ENCODE measurements at places on chromosomes 6 and 20.

GRCh38 chr6:113723182-113723581, 134.0 kb upstream of the MARCKS start:
- no peak for DNase-seq

DNA sequence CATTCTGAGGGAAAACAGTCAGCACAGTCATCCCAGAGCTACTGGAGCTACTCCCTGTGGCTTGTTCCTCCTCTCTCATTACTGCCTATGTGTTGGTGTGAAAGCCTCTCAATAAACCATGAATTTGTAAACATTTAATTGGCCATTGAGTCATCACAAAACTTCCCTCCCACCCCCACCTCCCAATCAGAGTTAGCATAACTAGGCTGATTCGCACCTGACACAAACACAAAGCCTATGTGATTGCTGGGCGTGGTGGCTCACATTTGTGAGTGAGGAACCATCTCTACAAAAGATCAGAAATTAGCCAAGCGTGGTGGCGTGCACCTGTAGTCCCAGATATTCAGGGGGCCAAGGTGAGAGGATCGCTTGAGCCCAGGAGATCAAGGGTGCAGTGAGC, 17.1 kb upstream of the SNTA1 start:
- DNase-seq = no peak

DNA sequence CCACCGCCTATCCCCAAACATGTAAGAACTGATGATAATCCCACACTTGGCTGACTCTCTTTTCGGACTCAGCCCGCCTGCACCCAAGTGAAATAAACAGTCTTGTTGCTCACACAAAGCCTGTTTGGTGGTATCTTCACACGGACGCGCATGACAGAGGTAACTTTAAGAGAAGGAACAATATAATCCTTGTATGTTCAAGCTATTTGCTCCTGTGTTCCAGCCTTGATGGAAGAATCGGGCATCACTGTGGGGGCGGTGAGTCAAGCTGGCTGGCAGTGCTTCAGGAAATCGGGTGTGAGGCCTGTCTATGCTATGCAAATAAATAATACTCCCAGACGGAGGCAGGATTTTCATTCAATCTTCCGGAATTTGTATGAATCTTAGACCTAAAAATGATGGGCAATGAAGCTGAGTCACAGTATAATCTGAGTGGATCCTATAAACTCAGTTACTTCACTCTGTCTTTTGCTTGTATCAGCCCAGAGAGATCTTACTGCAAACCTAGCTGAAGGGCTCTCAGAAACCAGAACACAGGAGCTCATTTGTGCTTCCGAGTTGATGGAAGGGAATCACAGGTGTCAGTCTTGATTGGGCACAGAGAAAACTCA, 45.2 kb upstream of the NT5E start:
- no peak for DNase-seq

GRCh38 chr6:67615796-67616195, 1019.3 kb upstream of the ADGRB3 start:
- DNase-seq = no peak

DNA sequence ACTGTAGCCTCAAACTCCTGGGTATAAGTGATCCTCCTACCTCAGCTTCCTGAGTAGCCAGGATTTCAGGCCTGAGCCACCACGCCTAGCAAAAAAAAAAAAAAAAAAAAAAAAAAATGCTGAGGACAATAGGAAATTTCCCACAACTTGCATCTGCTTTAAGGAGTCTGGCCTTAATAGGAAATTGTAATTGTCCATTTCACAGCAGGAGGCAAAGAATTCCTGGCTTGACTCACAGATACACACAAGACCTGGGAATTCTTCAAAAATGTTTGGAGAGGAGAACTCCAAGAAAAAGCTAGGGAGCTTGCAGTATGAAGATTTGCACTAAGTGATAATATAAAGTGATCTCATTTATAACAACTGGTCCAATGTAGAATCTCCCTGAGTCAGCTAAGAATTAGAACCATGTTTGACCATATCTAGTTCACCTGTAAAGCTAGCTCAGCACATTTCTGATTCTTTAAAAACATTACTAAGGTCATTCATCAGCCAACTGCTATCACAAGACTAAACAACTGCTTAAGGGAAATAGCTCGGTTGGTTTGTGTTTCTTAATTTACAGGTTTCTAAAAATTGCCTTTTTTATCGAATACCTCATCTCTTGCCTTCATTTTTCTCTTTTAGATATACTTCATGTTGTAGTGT, 80.2 kb upstream of the SLC2A12 start:
- DNase-seq = no peak

- DNase-seq = no peak
Observed at GRCh38 chr6:15329197-15329671, 83.4 kb downstream of the JARID2 start.

DNA sequence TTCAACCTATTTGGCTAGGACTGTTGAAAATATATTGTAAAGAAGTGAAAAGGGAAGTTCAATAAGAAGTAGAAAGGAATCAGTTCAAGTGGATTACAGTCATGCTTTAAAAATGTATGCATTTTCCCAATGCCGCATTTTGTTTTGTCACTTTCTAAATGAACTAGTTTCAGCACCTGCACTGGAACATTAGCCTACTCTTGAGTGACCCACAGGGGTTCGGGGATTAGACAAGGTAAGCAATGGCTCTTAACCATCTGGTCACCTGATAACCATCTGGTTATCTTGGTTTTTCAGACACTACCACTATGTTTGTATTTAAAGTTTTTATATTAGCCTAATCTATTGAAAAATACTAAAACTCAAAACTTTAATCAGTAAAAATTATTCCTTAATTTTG, 97.6 kb downstream of the CD164 start:
- DNase-seq = no peak

GRCh38 chr6:106094964-106095335, 8.8 kb downstream of the PRDM1 start:
- DNase-seq = no peak

- no peak for DNase-seq
Observed at GRCh38 chr20:58633161-58634053, 17.7 kb upstream of the STX16 start.

DNA sequence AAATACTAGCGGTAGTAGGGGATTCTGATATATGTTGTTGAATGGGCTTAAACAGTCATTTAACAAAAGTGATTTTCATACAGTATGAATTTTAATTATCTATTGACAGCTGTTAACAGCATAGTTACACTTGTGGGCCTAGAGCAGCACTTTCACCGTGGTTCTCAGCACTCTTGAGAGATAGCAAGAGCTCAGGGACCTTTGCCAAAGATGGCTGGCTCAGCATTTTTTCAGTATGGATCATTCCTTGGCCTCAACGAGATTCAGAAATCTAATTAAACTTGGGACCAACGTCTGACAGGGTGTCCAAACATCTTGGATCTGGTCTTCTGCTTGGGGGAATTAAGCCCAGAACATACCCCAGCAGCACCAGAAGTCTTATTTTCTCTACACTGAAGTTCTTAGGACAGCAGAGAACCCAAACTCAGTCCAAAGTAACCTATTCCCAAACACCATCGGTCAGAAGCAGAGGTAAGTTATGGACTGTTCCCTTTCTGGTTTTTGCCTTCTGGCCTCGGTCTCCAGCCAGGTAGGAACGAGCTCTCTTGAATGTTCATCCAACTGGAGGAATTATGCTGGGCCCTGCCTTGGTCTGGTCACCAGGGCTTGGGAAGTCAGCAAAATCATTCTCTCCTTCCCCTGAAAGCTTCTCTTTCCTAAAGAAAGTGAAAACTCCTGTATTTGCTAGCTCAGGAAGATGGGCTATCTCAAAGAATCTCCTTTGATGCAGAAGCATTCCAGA, 25.7 kb downstream of the PRPH2 start:
- DNase-seq = no peak

DNA sequence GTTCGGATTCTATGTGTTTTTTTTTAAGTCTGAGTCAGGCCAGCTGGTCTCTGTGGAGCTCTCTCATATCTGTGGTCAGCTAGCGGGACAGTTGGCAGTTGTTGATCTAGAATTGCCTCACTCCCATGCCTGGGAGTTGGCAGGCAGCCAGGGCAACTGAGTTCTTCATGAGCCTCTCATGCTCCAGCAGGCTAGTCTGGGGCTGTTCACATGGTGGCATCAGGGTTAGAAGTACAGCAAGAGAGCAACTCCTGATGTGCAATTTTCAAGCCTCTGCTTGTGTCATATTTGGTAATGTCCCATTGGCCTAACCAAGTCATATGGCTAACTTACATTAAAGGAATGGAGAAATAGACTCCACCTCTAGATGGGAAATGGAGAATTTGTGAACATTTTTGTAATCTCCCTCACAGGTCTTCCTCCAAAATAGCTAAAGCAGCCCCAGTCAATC, 6.7 kb upstream of the IFT52 start:
- DNase-seq = peak; percentile 75

DNA sequence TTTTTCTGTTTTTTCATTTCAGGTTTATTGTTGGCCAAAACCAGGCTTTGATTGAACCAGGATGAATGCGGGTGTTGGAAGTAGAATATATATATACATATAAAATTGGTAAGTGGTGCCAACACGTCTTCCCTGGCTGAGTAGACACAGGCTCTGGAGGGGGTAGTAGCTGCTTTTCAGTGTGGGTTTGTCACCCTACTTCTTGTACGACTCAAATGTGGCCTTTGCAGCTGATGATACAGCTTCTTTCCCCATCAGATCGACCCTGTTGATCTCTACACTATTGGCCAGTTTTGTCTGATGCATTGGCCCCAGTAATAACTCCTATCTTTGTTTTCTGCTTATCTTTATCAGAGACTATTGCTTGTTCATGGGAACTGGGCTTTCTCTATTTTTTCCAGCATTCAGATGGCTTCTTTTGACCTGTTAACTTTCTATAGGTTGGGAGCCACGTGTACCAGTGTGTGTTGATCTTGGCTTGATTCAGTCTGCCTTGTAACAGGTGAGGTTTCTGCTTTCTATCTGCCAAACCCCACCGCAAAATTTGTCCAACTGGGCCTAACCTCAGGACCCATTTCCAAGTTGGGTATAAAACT, 2.7 kb upstream of the ZNFX1 start:
- no peak for DNase-seq

GRCh38 chr20:25720285-25720684, 23.6 kb upstream of the ZNF337 start:
- DNase-seq = no peak

- DNase-seq = no peak
Observed at GRCh38 chr6:75085931-75086635, 119.8 kb downstream of the COL12A1 start.

DNA sequence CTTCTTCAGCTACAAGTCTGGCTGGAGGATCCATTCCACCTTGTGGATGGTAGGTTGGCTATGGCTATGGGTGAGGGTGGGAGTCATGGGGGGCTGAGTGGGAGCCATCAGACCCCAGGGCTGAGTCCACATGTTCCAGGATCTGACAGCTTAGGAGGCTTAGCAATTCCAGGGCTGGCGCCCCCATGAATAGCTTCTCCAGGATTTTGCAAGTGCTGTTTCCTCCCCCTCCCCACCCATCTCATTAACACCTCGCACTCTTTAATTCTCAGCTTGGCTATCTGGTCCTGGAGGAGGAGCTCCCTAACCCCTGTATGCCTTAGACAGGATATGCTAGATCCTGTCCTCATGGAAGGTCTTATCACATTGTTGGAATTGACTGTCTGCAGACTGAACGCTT, 39.0 kb upstream of the ANGPT4 start:
- no peak for DNase-seq

DNA sequence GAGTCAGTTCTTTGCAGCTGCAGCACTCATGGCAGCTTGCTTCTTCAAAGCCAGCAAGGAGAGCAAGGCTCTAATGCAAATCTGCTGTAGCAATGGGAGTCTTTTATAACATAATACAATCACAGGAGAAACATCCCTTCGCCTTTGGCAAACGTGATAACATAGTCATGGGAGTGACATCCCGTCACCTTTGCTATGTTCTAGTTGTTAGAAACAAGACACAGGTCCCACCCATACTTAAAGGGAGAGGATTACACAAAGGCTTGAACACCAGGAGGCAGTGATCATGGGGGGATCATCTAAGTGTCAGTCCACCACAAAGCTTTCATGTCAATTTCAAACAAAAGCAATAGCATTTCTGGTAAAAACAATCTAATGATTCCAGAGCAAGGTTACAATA, 40.1 kb upstream of the PHACTR2 start:
- DNase-seq = no peak

- no peak for DNase-seq
Observed at GRCh38 chr6:139611327-139612134, 237.1 kb upstream of the CITED2 start.

GRCh38 chr20:9485614-9486340, 28.6 kb upstream of the LAMP5 start:
- no peak for DNase-seq

GRCh38 chr6:98828941-98829411, 5.4 kb upstream of the POU3F2 start:
- no peak for DNase-seq

GRCh38 chr20:4681401-4681800, 40.3 kb upstream of the PRND start:
- DNase-seq = no peak

GRCh38 chr6:103885446-103885845, 974.3 kb downstream of the HACE1 start:
- no peak for DNase-seq

- no peak for DNase-seq
Observed at GRCh38 chr6:44472250-44472945, 84.9 kb downstream of the CDC5L start.

DNA sequence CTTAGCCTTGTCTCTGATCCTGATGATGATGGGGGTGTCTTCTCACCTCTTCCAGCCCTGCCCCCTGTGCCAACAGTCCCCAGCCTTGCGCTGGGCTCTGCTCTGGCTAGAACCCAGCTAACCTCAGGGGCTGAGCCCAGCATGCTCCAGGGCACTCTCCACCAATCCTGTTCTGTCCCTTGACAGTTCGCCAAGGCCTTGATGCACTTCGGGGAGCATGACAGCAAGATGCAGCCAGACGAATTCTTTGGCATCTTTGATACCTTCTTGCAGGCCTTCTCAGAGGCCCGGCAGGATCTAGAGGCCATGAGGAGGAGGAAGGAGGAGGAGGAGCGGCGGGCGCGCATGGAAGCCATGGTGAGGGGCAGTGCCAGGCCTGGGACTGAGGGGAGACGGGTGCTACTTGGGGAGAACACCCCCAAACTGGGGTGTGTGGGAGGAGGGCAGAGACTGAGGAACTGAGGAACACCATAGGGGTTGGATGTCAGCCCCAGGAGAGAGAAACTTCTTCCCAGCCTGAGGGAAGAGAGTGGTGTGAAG, 33.1 kb downstream of the MOCS1 start:
- DNase-seq = no peak
